ENCODE measurements at places on chromosomes 7 and 10.
A peak's percentile ranks its signal among the peaks of the same experiment; 100 is the strongest.

DNA sequence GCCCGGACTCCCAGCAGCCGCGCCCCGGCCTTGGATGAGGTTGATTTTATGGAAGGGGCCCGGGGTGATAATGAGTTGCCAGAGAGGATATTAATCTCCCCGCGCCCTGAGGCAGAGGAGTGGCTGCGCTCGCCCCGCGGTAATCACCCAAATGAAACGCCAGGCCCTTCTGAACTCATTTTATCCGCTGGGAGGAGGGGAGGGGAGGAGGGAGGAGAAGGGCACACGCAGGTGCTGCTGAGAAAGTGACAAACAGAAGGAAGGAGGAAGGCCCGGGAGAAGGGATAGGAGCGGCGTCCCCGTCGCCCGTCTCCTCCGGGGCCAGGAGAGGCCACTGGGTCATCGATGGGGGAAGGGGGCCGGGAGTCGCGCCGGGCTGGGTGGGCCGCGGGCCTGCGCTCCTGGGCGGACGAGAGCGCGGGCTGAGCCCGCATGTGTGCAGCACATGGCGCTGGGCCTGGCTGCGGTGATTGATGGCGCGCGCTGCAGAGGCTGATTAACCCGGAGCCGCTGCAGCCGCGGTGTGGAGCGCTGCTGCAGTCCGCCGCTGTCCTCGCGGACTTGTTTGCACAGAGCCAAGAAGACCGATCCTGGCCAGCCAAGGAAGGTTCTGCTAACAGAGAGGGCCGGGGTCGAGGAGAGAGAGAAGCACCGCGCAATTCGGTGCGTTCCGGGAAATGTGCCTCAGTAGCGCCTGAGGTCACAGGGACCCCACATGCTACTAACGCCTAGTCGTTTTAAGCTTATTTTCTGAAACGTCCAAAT is 6.5 kb downstream of the MNX1 start:
- no peak for DNase-seq

DNA sequence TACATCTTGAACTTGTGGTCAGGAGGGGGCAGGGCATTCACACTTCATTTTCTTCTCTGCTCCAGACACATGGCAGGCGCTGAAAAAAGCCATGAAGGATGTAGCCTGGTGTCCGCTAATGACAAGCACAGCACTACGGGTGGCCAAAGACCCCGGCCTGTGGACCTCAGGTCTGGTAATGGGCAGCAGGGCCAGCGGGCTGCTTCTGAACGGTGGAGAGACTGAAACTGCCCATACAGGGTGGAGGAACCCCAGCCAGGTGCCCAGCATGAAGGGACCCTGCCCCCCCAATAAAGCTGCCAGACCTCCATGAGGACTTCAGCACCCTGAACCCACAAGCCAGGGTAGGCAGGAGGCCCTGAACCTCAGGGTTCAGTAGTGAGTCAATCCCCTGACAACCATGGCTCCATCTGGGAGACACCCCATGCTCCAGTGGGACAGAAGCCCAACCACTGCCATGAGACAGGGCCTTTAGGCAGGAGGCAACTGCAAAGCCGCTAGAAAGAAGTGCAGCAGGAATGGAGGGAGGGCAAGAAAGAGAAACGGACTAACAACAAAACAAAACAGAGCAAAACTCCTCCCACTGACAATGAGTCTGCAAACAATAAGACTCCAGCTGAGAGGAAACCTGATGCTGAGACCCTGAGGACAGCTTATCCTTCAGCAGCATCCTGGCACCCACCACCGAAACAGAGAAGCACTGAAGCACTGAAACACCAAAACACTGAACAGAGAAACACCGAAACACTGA is 140.2 kb upstream of the PPP2R2D start:
- DNase-seq: no peak

- DNase-seq: no peak
Measured at GRCh38 chr7:97865104-97865503, 7.1 kb downstream of the ASNS start.

DNA sequence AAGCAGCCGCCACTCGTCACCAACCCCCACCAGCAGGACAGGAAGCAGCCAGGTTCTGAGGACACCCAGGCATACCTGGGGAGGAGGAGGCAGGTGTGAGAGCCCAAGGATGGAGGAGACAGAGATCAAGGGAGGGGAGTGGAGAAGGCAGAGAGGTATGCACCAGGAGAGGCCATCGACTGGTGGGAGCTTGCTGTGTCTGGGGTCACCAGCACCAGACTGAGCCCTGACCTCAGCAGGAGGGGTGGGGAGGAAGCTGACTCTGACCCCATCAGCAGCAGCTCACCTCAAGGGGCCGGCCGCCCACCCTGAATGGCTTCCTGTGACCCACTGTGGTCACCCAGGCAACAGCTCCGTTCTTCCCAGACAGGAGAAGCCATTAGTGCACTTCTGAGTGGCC is 7.8 kb downstream of the VIPR2 start:
- no peak for DNase-seq

GRCh38 chr10:130804778-130805634 is 506.5 kb downstream of the TCERG1L start:
- DNase-seq: no peak

DNA sequence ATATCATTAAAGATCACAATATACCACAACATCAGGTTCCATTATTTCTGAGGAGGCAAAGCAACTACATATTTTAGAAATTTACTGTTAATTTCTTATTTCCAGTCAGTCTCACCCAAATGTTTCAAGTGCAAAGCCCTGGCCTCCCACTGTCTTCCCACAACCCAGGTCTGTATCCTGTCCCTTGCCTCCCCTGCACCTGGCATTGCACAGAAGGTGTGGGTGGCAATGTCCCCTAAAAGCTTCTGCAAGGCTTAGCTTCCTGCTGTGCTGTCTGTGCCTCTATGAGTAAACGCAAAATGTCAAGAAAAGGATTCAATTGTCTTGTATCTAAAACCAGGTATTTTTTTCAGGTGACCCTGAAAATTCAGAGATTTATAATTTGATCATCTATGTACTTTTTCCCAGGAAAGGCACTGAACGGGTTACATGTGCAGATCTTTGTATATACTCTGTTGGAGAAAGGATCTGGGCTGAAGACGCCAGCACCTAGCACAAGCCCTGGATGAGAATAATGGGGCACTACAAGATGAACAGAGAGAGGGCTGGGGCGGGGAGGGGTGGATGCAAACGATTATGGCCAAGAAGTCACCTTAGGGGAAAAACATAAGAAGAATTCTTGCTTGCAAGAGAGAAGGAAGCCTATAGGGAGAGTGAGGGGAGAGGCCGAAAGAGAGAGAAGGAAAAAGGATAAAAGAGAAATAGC is 3.1 kb upstream of the ANTXRL start:
- DNase-seq: no peak

DNA sequence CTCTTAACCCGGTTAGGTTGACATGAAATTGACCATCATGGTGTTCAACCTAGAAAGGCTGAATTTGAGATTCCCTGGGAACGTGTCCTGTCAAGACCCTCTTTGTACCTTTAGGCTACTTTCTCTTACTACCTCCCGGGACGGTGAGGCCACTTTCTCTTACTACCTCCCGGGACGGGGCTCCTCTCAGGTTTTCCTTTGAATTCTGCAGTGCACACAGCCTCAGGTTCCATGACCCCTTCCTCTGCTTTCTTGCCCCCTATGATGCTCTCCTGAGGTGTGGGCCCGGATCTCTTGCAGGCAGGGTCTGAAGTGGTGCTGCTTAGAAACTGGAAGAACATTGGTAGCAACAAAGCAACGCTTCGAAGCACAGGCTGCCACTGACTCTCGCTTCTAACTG is 155.3 kb downstream of the CAMK1D start:
- no peak for DNase-seq

GRCh38 chr10:32376771-32377170 is 29.8 kb upstream of the EPC1 start:
- DNase-seq: no peak

DNA sequence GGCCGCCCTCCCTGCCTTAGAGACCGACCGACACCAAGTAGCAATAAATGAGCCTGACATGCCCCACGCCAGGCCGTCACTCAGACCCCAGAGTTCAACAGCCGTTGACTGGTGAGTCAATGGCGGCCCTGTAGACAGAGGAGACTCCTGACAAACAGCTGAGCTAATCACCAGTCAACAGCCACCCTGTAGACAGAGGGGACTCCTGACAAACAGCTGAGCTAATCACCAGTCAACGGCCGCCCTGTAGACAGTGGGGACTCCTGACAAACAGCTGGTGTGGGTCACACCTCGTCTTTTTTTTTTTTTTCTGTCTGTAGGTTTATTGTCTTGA is 16.9 kb upstream of the KNDC1 start:
- no peak for DNase-seq

- DNase-seq: no peak
Measured at GRCh38 chr10:102504179-102504975, 605 bp downstream of the SUFU start.

- DNase-seq: no peak
Measured at GRCh38 chr7:105935250-105935649, 27.8 kb upstream of the CDHR3 start.

DNA sequence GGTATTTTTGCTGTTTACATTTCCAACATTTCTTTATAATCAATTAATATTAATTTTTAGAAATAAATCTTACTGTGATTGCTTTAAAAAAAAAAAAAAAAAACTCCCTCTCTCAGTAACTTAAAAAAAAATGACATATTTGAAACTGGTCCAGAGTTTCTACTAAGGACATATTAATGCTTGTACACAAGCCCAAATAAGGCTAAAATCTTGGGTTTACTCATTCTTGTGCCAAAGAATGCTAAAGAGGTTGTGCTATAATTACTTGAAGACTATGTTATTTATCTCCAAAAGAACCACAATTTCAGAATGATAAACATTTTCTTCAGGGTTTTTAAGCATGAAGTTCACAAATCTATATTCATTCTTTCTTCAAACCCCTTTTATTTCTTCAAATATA is 39.4 kb upstream of the PHF14 start:
- peak; percentile 26 for DNase-seq

DNA sequence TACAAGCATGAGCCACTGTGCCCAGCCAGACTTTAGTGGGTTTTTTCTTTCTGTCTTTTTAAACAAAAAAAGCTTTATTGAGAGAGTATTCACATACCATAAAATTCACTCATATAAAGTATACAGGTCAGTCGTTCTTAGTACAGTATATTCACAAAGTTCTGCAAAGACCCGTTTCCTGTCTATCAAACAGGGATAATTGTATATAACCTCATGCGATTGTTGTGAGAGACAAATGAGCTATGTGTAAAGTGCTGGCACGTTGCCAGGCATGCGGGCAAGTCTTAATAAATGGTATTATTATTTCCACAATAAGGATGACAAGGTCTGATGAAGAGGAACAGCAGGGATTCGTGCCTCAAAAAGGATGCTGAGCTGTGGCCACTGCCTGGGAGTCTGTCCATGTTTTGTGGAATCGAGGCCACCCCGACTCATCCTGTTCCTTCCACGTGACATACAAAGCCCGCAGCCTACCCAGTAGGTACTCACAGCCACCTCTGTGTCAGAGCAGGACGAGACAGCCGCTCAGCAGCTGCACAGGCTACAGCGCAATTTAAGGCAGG is 51.6 kb downstream of the SMKR1 start:
- DNase-seq: peak; percentile 18

DNA sequence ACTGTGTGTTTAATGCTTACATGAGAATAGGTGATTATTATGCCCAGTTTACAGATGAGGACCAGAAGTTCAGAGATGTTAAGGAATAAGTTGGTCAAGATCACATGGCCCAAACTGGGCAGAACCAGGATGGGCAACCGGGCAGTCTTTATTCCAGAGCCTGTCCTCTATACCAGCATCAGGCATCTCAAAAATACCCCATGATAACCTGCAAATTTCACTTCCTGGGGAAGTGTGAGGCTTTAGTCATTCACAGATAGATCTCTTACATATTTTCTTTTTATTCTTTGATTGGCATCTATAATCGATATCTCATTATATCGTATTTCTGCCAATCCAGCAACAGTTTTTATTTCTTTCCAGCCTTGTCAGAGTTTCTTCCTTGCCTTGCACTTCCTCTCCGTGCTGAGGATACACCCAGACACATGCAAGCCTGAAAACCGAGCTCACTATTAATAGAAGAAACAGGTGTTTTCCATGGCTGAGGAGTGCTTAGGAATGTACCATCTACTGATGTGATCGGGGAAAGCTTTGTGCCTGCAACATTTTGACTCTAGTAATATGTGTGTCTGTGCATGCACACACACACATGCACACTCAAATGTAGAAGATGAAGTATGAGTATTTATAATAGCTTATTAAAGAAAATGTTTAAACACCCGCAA is 82.4 kb downstream of the CREM start:
- no peak for DNase-seq

- peak; percentile 80 for DNase-seq
Measured at GRCh38 chr7:127938588-127938987, 92.6 kb downstream of the LRRC4 start.

DNA sequence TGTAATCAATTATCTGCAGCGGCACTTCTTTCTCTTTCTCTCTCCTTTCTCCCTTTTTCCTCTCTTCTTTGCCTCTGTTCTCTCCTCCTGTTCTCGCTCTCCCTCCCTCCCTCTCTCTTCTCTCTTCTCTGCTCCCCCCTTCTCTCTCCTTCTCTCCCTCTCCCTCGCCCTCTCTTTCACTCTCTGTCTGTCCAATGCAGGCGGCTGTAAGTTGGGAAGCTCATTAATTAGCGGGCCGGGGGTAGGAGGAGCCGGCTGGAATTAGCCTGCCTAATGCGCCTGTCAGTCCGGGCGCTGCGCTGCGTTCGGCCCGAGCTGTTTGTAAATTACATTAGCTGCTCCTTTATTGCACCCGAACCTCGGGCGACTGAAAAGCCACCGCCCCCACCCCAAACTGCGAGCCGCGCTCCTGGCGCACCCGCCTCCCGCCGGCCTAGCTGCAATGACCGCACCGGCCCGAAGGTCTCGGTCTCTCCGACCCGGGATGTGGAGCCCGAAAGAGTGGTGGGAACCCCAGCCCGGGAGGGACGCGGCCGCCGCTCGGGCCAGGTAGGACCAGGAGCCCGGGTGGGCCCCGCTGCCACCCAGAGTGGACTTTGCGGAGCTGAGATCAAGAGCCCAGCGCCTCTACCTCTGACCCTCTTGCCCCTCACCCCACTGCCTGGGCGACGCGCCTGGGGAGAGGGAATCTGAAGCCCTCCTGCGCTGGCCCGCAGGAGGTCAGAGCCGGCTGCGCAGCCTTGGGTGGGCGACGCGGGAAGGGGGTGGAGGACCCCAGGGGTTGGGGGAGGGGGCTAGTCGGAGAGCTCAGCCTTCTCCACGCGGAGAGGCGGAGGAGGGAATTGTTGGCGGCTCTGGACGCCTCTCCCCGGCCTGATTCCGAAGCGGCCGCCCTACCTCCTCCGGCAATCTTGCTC is at the start of gene LBX1:
Gene LBX1 (minus strand): TSS at position 198 of the 917 bp plus-strand sequence. CDS start 648 bp downstream, outside the sequence.
- no peak for DNase-seq

DNA sequence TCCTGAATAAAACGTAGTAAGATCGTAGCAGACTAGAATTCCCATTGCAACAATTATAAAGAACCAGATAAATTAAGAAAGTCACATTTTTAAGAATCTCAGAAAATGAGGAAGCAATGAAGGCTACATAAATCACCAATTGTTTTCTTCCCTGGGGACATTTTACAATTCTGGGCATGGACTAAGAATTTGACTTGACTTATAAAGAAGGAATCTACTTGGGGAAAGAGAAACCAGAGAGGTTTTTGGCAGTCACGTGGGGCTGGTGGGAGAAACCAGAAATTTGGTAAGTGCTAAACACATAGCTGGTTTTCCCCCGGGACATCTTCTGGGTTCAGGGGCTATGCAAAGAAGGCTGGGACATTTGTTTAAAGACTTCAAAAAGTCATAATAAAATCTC is 109.8 kb upstream of the IL6 start:
- no peak for DNase-seq

- DNase-seq: no peak
Measured at GRCh38 chr10:25565570-25565969, 368.5 kb upstream of the MYO3A start.

Measured in hepatic stellate cell (primary cell).